Sigmoid colon (tissue), 7 donors: ENCODE measurements at places on chromosomes 3 and 15. TPM values are rescaled to one million over a fixed set of nuclear protein-coding genes. Genes with fewer than 3 reads are reported as not detected.

GREM1 gene
- 27.2 TPM for total RNA-seq

TRPM7 gene
- total RNA-seq, result 53.7 TPM

ZDHHC19 gene
- not detected for total RNA-seq

JMJD7 gene
- 10.7 TPM for total RNA-seq

BSN gene
- total RNA-seq, result 0.66 TPM

SERPINI2 gene
- total RNA-seq, result not detected

C3orf20 gene
- not detected for total RNA-seq

TEX55 gene
- total RNA-seq, result not detected

FMN1 gene
- total RNA-seq, result 12.3 TPM

SLC6A20 gene
- total RNA-seq, result not detected

SLC28A2 gene
- not detected for total RNA-seq

MKRN2OS gene
- not detected for total RNA-seq

CRYBG3 gene
- 47.4 TPM for total RNA-seq

ANKRD63 gene
- not detected for total RNA-seq

DNA sequence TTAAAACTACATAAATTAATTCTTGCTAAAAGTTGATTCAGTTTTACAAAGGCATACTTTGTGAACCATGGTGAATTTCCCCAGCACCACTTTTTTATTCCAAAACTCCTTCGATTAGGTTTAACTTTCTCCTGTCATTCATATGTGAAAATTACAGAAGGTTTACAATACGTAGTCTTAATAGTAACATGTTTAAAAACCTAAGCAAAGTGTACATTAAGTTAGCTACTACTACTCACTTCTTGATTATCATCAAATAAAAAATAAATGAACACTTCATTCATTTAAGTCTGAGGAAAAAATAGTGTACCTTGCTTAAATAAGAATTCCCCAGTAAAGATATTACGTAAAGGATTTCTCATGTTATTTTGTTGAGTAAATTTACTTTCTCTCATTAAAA lies 38.6 kb downstream of the DCUN1D1 start:
- no peaks in the 10 kb centered on the region for H3K27me3 ChIP-seq
- H3K27ac ChIP-seq, result no peak overlapping the region
- no peaks in the 10 kb centered on the region for H3K4me1 ChIP-seq
- H3K4me3 ChIP-seq, result no peak overlapping the region
- H3K36me3 ChIP-seq, result peaks cover 9% of the 10 kb centered on the region

DNA sequence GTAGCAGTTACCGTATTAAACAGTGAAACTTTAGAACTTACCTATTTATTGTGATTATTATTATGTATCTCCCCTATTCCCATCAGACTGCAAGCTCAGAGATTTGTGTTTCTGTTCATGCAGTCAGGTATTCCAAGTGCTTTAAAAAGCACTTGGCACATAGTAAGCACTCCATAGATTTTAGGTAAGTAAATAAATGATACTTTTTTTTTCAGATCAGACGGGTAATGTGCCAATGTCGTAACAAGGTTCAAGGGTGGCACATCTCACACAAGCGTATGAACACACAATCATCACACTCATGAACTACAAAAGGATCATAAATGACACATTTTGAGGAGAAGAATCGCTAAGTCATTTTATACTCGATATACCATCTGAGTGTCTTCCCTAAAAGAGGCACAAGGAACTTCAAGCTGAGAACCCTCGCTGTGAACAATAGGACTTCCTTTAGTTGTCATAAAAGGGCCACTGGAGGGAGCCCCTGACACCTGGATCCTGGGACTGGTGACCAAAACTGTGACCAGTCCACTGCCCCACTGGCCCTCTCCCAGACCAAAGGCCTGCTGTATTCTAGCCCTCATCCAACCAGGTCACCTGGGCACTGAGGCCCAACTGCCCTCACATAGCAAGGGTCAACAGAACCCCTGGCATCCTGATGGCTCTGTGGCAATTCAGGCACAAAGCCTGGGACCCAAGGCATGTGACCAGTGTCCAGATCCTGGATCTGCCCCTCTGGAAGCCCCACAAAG lies 32.1 kb downstream of the KIF9 start:
- H3K27me3 ChIP-seq, result no peaks in the 10 kb centered on the region
- H3K27ac ChIP-seq, result no peak overlapping the region
- H3K4me3 ChIP-seq, result no peak overlapping the region

GRCh38 chr3:159941038-159942000 lies 47.3 kb upstream of the IL12A start:
- no peaks in the 10 kb centered on the region for H3K27me3 ChIP-seq
- no peaks in the 10 kb centered on the region for H3K4me1 ChIP-seq
- no peak for DNase-seq
- H3K4me3 ChIP-seq, result no peak overlapping the region
- H3K36me3 ChIP-seq, result no peaks in the 10 kb centered on the region

DNA sequence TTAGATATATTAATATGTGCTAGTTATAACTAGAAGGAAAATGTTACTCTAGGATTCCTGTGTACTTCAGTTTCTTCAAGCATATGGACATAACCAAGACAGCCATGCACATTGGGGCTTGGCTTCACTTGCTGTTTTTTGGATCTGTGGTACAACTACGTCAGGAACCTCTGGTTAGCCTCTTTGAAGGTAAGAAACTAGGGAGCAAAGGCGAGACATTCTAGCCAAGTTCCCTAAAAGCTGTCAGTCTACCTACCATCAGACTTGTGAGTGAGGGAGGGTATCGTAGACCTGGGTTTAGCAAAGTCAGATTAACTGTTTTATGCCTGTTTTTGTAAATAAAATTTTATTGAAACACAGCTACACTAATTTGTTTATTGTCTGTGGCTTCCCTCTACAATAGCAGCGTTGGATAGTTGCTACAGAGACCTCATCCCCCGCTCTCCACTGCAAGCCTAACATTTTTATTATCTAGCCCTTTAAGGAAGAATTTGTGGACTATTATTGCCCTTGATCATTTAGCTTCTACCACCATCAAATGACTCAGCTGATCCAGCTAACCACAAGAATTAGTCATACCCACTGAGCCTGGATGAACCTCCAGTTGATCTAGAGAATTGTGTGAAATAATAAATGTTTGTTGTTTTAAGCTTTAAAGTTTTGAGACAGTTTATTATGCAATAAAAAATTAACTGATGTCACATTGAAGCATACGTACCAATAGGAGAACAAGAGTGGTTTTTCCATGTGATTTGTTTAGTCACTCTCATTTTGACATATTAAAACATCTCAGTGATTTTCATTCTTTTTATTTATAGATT lies 58.1 kb downstream of the RSRC1 start:
- no peaks in the 10 kb centered on the region for H3K36me3 ChIP-seq
- H3K4me3 ChIP-seq, result no peak overlapping the region
- H3K27ac ChIP-seq, result no peak overlapping the region
- DNase-seq, result no peak
- H3K4me1 ChIP-seq, result no peaks in the 10 kb centered on the region

DNA sequence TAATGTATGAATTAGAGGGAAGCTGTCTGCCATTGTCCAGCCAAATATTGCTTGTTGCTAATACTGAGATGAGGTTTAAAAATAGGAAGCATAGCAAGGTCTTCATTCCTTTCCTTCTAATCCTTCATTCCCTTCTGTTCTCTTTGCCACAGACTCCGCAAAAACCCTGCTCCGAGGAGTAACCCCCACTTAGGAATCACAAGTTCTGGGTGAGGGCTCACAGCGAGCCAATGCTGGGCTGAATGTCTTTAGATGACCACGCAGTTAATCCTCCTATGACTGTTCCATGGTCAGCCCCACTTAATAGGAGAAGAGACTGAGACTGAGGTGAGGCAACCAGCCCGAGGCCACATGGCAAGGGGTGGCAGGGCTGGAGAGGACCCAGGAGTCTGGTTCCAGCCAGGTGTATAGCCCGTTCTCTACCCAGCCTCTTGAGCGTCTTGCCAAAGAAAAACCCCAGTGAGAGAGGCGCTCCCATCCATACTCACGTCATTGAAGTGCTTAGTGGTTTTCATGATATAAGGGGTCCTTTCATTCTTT lies 44.9 kb upstream of the CTSH start:
- no peaks in the 10 kb centered on the region for H3K36me3 ChIP-seq
- H3K4me3 ChIP-seq, result no peak overlapping the region
- peak overlapping the region; percentile 62 for H3K27ac ChIP-seq
- H3K4me1 ChIP-seq, result no peaks in the 10 kb centered on the region
- no peak for DNase-seq

DNA sequence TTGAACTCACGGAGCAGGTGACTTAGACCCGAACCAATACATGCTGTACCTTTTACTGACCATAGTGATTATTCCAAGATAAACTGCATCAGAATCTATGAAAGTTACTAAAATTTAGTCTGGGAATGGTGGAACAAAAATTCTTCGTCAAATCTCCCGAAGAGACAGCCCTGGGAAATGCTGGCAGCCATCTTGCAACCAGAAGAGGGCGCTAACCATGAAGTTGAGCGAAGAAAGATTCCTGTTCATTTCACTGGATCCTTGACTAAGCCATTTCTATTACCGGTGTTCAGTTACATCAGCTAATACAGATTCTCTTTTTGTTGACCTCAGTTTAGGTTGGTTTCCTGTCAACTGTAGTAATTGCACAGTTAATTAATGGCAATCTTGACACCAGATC lies 199.6 kb downstream of the SLC9A9 start:
- peaks cover 13% of the 10 kb centered on the region for H3K4me1 ChIP-seq
- no peaks in the 10 kb centered on the region for H3K27me3 ChIP-seq
- H3K36me3 ChIP-seq, result no peaks in the 10 kb centered on the region
- no peak overlapping the region for H3K27ac ChIP-seq
- no peak overlapping the region for H3K4me3 ChIP-seq
- DNase-seq, result no peak

DNA sequence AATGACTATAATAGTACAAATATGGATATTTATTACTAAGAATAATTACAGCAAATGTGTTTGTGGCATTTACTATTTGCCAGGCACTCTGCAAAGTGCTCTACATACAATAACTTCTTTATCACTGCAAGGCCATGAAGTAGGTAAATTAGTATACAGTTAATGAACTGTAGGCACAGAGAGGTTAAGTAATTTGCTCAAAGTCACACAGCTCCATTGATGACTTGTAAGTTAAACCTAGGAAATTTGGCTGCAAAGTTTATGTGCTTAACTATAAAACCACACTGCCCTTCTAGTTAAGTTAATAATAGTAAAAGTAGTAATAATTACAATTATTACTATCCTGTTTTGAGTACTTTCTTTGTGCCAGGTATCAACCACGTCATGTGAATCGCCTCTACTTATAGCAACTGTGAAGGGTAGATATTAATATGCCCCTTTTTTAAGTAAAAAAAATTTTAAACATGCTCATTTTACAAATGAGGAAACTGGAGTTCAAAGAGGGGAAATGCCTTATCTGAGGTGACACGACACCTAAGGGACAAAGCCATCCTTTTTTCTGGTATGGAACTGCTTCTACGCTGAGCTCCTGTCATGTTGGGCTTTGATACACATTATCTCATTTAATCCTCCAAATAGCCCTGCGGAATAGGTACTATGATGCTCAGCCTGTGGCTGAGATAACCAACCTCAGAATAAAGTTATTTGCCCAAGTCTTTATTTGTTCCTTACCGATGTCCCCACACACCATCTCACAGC lies 8.5 kb downstream of the BHLHE40 start:
- no peaks in the 10 kb centered on the region for H3K27me3 ChIP-seq
- H3K36me3 ChIP-seq, result no peaks in the 10 kb centered on the region
- peak overlapping the region; percentile 99 for H3K27ac ChIP-seq
- DNase-seq, result no peak
- peak overlapping the region; percentile 52 for H3K4me3 ChIP-seq

DNA sequence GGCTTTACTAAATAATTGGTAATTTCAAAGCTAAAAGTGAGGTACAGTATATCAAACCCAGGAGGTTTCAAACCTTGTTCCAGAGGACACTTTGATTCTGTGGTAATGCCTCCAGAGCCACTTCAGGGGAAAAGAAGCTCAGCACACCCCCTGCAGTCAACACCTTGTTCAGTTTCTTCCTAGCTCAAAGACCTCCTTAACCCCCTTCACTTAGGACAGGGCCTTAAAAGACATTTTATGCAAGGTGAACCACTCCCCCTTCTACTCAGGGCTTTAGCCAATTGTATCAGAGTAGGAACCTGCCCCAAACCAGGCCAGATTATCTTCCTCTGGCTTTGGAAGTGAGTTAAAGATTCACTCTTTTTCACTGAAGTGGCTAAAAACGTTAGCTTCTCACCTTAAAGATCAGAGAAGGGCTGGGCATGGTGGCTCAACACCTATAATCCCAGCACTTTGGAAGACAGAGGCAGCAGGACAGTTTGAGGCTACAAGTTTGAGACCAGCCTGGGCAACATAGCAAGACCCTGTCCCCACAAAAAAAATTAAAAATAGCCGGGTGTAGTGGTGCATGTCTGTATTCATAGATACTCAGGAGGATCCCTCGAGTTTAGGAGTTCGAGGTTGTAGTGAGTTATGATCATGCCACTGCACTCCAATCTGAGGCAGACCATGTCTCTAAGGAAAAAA lies 3.4 kb downstream of the DENND6A start:
- H3K4me1 ChIP-seq, result no peaks in the 10 kb centered on the region
- H3K27me3 ChIP-seq, result no peaks in the 10 kb centered on the region
- H3K27ac ChIP-seq, result peak overlapping the region; percentile 99
- no peaks in the 10 kb centered on the region for H3K36me3 ChIP-seq
- H3K4me3 ChIP-seq, result no peak overlapping the region

DNA sequence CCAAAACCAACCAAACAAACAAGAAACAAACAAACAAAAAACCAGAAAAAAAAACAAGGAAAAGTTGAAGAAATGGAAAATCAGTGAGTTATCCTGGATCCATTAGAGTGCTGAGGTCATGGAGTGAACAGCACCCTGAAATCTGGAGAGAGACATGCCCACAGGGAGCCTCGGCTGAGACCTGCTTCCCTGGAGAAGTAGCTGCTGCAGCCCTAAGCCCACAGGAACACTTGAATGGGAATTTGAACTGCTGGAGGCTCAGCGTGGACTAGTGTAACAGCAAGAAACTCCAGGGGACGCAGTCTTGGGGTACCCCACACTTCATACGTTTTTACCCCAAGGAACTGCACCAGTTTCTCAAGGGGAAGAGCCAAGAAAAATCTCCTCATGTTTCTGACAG lies 144.1 kb upstream of the UBE3A start:
- no peak overlapping the region for H3K4me3 ChIP-seq
- H3K4me1 ChIP-seq, result no peaks in the 10 kb centered on the region
- H3K27me3 ChIP-seq, result no peaks in the 10 kb centered on the region
- no peak for DNase-seq

DNA sequence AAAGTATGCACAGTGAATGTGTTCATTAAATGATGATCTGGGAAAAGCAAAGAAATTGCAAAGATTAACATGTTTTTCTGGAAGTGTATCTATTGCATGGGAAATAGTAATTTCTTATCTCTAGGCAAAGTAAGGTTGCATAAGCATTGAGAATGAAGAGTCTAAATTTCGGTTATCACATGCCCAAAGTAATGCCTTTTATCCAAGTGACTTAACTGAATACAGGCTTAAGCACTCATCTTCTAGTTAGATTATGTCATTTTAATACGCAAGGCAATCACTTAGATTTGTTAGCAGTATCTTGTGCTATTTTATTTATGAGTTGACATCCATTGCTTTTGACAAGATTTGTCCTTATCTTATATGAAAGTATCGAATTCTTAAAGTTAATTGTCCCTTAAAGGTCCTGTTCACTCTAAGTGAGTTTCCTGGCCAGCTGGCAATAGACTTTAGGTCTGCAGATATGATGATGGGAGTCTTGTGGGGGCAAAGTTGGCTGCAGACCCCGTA lies 100.5 kb downstream of the NAALADL2 start:
- no peak for DNase-seq
- peaks cover 31% of the 10 kb centered on the region for H3K4me1 ChIP-seq
- no peaks in the 10 kb centered on the region for H3K36me3 ChIP-seq
- H3K4me3 ChIP-seq, result no peak overlapping the region
- H3K27ac ChIP-seq, result no peak overlapping the region
- no peaks in the 10 kb centered on the region for H3K27me3 ChIP-seq
